ENCODE measurements at places on chromosomes 2 and 18.

DNA sequence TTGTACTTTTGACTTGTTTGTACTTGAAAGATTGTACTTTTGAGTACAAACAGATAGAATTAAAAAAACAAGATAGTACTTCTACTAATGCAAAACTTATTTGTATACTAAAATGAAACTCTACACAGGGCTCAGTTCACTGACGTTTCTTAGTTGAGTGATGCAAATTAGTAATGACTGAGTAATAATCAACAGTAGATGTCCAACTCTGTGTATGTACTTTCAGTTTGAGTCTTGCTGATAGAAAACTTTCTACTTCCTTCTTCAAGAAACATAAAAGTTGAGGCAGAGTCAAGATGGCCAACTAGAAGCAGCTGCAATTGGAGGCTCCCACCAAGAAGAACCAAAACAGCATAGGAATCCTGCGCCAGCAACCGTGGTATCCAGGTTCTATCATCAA is 585.0 kb downstream of the NR4A2 start:
- DNase-seq = no peak

DNA sequence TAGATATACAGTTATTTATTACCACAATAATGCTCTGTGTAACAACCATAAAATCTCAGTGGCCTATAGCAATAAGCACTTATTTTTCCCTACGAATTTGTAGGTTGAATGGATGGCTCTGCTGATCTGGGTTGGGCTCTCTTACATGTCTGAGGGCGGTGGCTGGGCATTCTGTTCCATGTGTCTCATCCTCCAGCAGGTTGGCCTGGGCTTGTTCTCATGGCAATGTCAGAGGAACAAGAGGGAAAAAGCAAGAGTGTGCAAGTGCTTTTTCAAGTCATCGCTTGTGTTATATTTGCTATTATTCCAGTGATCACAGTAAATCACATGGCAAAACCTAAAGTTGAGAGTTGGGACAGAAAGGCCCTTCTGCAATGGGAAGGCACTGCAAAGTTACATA is 30.4 kb upstream of the MYO3B start:
- DNase-seq = no peak

DNA sequence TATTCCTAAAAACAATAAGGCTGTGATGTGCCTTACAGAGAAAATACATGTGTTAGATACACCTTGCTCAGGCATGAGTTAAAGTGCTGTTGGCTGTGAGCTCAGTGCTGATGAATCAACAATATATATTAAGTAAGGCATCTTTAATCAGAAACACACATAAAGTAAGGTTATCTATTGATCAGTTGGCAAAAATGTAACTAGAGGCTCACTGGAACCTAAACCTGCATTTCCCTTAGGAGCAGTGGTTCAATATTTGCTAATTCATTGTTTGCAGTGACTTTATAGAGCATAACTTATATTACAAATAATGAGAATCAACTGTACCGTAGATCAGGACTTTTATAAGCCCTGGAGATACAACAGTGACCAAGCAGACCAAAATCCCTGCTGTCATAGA is 77.0 kb upstream of the CYP1B1 start:
- no peak for DNase-seq

- DNase-seq = no peak
These were observed 4.3 kb upstream of the TP53I3 start for GRCh38 chr2:24088821-24089359.

GRCh38 chr2:98086491-98087446 is at the start of gene VWA3B:
Gene VWA3B, plus strand, starts transcription at chr2:98087167. Its CDS starts 5,926 bp downstream, at chr2:98093093.
- DNase-seq = peak; percentile 24

DNA sequence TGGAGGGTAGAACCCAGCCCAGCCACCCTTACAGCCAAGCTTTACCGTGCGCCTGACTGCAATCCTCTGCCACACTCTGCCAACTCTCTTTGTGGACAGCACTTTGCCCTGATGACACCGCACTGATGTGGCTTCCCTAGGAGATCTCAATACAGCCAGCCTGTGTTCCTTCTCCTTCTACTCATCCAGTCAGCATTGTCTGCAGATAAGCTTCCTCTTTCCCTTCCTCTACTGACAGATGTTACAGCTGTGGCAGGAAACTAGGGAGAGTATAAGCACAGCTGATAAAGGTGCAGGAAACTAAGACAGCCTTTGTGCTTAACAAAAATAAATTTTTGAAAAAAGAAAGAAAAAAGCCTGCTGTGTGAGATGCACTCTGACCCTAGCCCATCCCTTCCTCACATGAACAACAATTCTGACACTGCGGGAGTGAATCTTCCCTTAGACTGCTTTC is 25.0 kb downstream of the CEP68 start:
- DNase-seq = no peak

- DNase-seq = no peak
These were observed 6.6 kb upstream of the MTHFD2 start for GRCh38 chr2:74191596-74192380.

DNA sequence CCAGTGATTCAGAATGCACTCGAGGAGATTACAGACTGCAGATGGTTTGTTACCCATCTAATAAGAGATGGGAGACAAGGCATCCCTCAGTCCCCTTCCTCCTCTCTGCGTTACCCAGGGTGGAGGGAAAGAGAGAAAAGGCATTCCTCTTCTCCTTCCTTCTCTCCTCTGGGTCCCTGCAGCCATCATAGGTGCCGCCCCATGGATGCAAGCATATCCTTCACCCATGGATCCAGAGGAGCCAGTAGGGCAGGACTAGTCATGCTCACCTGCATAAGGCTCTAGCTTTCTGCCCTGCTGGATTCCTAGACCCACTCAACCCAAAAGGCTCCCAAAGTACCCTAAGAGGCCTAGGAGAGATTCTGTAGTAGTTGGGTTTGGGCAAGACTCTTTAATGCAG is 20.4 kb downstream of the CMPK2 start:
- DNase-seq = no peak

- no peak for DNase-seq
These were observed 116.1 kb downstream of the CYP26B1 start for GRCh38 chr2:72031346-72032110.
